Kidney (tissue), 22 donors: ENCODE measurements at places on chromosomes 13 and 19.

DNA sequence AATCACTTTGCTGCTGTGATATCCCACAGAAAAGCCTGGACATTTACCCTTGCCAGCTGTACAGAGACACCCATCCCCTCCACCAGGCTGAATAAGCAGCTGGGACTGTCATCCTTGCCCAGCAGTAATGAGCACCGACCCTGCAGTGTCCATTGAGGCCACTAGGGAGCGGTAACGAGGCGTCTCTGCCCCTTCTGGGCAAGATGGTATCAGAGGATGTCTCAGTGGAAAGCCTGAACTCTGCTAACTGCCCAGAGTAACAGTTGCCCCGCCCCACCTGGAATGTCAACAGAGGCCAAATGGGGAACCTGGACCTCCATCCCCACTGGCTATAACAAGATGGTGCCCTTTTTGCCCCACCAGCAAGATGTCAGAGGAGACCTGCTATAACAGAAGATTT is 22.8 kb upstream of the CEACAM20 start:
- no peak for DNase-seq

GRCh38 chr19:4152241-4152998 is 1.0 kb upstream of the CREB3L3 start:
- DNase-seq, result no peak

DNA sequence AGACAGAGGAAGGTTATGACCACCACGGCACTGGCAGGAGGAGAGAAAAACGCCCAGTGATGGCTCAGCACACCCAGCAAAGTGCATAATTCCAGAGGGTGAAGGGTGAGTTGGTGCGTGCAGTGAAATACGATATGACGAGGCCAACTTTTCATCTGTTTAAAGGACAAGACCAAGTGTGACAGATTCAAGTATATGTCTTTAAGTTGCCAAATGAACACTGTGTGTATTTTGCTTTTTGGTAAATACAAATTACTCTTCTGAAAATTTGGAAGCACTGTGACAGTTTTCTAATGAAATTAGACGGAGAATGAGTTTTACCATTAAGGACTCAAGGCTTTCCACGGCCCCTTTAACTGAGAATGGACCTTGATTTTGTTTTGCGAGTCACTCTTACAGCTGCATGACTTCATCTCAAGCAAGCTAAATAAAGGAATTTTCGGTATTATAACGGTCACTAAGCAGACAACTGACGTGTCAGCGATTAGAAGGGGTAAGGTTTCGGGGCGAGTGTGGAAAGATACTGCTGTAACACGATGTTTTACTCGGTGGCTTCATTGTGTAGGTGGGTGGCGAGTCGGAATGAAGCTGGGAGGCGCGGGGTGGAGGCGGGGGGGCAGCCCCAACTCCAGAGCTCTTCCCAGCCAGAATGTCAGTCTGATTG is 22.8 kb downstream of the COL4A2 start:
- no peak for DNase-seq

DNA sequence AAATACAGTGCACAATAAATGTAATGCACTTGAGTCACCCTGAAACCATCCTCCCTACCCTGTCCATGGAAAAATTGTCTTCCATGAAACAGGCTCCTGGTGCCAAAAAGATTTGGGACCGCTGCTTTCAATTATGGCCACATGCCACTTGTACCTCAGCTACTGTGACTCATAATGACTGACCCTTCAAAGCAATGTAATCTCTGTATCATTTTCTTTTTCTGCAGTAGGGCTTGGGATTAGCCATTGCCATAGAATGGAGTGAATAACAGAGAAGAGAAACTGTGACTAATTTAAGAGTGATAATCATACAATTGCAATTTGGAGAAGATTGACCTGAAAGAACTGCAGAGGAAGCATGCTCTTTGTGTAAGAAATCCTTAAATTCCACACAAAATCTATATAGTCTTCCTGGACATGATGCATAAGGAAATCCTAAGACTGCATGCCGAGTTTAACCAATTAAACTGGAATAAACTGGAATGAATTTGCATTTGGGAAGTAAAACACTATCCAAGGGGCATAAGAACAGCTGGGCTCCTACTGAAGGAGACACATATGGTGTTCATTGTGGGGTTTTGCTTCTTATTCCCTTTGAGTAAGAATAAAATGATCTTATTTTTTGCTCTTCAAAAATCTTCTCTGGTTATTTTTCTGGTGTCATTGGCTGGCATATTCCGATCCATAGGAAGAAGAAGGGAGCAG is 59.5 kb upstream of the SLC7A1 start:
- no peak for DNase-seq

GRCh38 chr13:99357131-99357596 is 50.0 kb upstream of the GPR183 start:
- no peak for DNase-seq
